T1000 (cell line): ENCODE measurements at places on chromosomes 7 and 10.

- DNase-seq = no peak
Measured at GRCh38 chr7:104604706-104605105, 276.3 kb downstream of the LHFPL3 start.

- DNase-seq = no peak
Measured at GRCh38 chr7:86720306-86720705, 76.6 kb downstream of the GRM3 start.

- DNase-seq = no peak
Measured at GRCh38 chr7:111173990-111174389, 83.1 kb downstream of the LRRN3 start.

- DNase-seq = no peak
Measured at GRCh38 chr10:31345886-31346285, 26.9 kb downstream of the ZEB1 start.

DNA sequence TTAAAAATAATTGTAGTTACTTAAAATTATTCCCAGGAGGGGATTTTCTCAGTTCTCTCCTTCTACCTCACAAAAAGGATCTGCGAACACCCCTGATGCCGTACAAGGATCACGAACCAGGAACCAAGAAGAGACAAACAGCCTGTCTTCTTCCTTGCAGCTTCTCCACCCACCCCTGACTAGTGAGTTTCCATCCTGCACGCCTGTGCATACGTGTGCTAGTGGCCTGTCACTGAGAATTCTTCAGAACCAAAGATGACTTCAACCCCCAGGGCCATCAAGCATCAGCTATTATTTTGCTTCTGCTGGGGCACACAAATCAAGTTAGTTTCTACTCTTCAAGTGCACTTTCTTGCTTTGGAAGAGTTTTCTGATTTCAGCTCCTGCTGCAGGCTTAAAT, 175.5 kb upstream of the KLF6 start:
- DNase-seq = no peak

- no peak for DNase-seq
Measured at GRCh38 chr10:94571081-94571480, 25.5 kb downstream of the HELLS start.

DNA sequence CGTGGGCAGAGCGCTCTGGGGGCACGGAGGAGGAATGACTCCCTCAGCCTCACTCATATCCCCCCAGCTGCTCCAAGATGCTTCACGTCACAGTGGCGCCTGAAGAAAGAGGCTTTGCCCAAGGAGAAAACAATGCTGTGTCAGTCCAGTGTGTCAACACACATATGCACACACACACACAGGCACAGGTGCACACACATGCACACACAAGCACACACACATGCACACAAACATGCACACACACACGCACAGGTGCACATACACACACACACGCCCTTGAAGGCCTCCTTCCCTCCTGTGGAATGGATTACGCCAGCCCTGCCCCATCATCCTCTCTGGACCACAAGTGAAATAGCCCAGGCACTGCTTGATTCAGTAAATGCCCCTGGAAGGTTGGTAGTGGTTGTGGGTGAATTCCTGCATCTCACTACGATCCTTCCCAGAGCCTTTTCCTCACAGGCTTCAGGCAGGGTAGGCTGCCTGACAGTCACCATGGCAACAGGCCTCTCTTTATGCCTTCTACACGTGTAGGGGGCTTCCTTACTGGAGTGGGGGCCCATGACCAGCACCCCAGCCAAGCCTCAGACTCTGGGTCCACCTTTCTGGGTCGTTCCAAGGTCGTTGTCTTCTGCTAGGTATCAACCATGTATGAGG, 371.5 kb upstream of the PODXL start:
- no peak for DNase-seq

GRCh38 chr7:74684921-74685320, 27.4 kb downstream of the GTF2I start:
- no peak for DNase-seq

DNA sequence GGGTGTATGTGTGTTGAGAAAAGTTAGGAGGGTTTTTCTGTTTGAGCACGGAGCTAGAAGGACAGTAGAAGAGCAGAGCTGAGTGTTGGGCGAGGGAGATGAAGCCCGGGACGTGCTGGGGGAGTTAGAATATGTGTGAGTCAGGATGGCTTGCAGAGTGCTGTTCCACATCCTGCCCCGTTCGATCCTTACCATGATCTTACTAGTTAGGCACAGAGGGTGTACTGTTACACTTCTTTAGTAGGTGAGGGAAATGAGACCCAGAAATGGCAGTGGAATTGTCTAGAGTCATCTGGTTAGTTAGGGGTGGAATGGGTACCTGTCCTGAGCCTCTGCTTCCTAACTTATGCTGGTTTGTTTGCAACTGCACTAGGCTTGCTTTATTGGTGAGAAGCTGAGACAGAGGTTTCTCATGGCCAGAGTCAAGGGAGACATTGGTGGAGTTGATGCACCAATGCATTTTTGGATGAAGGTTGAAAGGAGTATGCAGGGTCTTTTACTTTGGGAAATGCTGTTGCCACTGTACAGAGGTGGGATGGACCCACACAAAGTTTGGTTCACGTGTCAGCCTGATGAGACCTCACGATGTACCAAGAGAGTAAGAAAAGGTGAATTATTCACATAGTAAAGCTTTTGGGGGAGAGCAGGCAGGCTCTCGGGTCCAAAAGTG, 42.4 kb downstream of the CCNY start:
- DNase-seq = no peak

GRCh38 chr7:114590298-114590697, 175.7 kb downstream of the FOXP2 start:
- no peak for DNase-seq

- no peak for DNase-seq
Measured at GRCh38 chr7:50739744-50740435, 42.8 kb downstream of the GRB10 start.

DNA sequence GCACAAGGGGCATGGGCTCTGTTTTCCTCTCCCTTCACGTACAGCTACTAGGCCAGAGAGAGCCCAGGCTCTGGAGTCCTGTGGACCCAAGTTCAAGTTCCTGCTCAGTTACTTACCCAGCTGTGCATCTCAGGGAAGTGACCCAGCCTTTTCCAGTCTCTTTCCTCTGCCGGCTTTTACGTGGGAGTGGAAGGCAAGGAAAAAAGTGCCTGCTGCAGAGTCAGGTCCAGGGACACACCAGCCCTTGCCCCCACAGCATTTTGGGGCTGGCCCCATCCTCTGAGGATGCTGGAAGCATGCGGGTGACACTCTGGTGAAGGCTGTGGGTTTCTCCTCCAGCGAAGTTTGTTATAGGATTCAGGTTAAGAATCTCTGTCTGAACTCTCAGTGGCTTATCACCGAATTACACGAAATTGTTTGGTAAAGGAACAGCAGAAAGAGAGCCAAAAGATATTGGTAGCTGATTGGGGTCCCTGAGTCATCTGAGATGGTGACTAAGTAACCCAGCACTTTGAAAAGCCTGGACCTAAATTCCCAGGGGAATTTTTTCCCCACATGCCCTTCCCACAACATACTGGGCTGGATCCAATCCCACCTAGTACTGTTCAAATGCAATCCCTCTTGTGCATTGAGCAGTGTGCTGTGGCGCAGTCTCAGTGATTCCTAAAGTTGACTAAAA, 424.3 kb downstream of the RPS24 start:
- DNase-seq = peak; percentile 72

DNA sequence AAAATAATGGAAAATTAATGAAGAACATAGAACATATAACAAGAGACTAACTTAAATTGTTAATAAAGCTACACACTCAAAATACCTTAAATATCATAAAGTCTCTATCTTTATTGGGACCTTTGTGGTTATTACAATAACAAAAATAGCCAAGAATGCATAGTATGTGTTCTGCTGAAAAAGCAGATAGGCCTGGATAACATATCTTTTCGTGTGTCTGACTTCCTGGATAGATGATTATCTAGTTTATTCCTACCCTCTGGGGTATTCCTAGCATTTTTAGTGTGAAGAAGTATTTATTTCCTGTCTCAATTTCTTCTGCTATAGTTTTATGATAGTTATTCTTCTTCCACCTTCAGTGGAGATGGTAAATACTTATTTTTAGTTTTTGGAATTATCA, 36.5 kb downstream of the CALCR start:
- DNase-seq = no peak

DNA sequence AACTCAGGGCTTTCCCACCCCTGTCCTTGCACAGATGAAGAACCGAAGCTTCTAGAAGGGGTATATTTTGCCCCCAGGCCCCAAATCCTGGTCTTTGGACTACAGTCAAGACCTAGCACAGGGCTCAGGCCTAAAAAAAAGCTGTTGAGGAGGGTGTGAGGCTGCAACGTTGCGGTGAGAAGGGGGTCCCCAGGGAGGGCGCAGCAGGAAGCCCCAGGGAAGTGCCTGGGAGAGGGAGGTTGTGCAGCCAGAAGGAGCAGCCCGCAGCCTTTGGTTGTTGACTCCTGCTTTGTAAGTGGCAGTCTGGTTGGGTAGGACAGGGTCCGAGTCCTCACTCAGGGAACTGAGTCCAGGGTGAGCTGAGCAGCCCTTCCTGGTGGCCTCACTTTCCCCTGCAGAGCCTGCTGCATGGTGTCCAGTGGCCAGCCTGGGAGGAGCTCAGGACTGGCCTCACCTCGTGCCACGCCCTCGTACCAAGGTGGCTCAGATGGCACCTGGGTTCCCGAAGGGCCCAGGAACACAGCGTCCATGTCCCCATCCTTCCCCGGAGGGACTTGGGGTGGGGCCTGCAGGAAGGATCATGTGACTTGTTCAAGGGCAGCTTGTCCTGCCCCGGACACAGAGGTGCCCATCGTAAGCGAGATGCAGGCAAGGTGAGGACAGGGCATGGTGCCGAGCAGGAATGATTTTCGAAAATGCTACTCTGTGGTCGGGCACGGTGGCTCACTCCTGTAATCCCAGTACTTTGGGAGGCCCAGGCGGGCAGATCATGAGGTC, 166.4 kb upstream of the TNRC18 start:
- DNase-seq = no peak

GRCh38 chr7:46745707-46746090, 824.6 kb upstream of the IGFBP3 start:
- DNase-seq = no peak

GRCh38 chr10:113987805-113988204, 55.9 kb upstream of the ADRB1 start:
- no peak for DNase-seq

DNA sequence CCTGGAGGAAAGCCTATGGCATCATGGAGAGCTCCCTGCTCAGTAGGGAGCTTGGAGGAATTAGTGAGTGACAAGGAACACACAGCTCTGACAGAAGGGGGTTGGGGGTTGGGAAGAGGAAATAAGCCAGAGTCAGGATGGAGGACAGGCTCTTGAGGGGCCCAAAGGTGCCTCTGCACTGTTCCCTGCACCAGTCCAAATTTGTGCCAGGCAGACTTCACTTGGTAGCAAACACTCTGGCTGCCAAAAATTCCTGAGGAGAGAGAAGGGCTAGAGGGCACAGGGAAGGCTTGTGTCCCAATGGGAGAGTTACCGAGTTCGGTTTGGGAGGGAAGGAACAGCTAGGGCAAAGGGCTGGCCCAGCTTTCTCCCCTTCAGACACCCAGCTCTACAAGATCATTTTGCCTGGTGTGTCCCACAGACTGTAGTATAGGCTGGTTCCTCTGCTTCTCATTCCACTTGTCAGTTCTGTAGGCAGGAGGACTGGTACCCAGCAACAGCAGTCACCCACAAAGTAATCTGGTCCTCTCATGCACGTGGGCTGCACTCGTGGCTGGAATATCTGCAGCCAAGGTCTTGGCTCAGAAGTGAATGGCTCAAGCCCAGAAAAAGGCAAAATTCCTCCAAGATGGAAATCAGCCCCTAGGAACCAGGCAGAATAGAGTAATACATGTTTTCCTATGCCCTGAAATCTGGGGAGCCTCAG, 8.0 kb upstream of the KCNIP2 start:
- DNase-seq = no peak

GRCh38 chr10:98255146-98255877, 12.7 kb downstream of the LOXL4 start:
- DNase-seq = no peak

DNA sequence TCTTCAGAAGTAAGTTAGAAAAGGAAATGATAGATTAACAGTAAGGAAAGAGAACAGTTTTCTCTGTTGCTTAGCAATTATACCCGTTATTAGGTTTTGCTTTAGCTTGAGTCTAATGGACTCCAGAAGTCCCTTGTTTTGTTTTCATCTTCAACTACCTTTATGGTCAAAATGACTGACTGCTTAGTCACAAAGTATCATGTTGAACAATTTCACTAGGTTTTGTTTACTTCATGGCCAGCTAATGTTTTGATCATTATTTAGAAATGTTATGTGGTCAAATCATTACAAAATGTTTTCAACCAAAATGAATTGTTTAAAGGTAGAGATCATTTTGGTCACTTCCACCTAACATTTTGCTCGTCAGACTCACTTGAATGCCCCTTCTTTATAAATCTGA, 1.9 kb downstream of the UBN2 start:
- no peak for DNase-seq

- no peak for DNase-seq
Measured at GRCh38 chr7:45054442-45054841, 34.3 kb downstream of the NACAD start.
